ENCODE measurements at places on chromosomes 5 and 9. TPM values are rescaled to one million over a fixed set of nuclear protein-coding genes. Genes with fewer than 3 reads are reported as not detected.

DNA sequence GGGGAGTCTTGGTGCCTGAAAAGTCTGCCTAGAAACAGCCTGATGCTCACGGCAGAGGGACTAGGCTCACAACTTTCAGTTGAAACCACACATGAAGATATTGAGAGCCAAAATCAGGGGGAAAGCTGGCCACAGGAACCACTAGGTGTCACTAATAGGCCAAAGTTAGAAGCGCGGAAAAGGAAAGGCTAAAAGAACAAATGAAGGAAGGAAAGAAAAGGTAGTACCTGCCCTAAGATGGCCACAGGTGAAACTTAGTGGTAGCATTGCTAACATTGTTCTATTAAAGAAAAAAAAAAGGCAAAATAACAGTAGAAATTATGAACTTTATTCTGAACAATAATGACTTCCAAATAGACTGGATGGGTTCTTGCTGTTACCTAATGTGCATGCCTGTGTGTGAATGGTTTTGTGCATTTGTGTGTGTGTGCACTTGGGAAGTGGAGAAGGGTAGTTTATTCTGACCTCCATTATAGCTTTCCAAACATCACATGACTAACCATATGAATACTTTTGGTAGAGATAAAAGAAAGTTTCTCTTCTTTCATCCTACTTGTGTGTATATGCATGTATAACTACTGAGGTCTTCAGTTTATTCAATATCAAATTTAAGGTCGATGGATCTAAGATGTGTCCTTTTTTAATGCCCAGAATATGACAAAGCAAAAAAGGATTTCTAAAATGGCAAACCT, 2.1 kb upstream of the RFESD start:
- DNase-seq = peak; percentile 56

DNA sequence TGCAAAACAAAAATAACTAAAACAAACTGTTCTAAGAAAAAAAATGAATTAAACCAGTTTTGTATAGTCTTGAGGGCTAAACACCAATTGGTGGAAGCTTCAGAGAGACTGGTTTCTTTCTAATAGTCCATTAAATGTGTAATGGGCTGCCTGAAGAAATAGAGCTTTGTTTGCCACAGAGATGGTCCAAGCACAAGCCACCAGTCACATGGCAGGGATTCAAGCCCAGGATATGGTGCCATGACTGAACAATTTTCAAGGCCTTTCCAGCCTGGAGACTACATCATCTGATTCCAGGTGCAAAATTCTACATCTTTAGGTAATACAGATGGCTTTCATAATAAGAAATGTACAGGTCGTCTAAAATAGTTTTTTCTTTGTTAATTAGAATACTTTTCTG, 355.3 kb downstream of the NR2F1-AS1 start:
- no peak for DNase-seq

- DNase-seq = no peak
Measured at GRCh38 chr9:8486095-8486494, 686.5 kb upstream of the DMAC1 start.

- no peak for DNase-seq
Measured at GRCh38 chr9:31393240-31393639, 991.2 kb upstream of the ACO1 start.

DNA sequence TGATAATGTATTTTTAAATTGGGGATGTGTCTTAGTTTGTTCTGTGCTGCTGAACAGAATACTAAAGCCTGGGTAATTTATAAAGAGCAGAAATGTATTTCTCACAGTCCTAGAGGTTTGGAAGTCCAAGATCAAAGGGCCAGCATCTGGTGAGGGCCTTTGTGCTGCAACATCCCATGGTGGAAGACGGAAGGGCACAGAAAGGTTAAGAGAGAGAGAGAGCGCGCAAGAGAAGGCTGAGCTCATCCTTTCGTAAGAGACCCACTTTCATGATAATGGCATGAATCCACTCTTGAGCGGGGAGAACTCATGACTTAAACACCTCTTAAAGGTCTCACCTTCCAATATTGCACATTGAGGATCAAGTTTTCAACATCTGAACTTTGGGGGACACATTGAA, 79.1 kb upstream of the GOLM1 start:
- no peak for DNase-seq

DNA sequence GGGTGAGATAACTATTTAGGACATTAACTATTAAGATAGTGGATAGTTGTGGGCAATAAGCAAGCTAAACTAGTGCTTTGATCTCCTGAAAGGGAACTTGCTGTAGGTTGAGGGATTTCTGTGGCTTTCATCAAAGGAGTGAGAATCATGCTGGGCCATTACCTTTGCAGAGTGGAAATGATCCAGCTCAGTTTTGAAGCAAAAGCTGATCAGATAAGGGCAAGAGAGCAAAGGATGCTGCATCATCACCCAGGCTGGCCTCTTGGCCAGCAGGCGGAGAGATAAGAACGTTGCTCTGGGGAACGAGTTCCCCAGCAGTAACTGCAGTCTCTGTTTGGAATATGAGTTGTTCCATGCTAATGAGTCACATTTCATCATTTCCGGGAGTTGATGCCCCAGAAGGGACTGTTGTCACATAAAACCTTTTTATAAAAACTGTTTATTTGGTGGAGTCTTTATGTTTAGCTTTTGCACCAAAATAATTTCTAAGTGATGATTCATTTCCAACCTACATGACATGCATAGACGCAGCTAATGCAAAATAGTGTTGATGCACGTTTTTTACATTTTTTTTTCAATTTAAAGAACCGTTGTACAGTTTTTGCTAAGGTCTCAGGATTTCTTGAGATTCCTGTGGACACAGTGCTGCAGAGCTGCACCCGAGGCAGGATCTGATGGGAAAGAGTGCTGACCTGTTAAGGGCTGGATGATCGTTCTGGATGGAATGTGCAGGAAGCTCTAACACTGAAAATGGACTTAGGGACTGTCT, 99.3 kb downstream of the ACTBL2 start:
- DNase-seq = no peak

GRCh38 chr9:69572611-69573010, 99.6 kb downstream of the APBA1 start:
- no peak for DNase-seq

GRCh38 chr5:156936972-156937371, 26.1 kb downstream of the TIMD4 start:
- no peak for DNase-seq

- DNase-seq = no peak
Measured at GRCh38 chr5:149382517-149383220, 3.6 kb upstream of the IL17B start.

DNA sequence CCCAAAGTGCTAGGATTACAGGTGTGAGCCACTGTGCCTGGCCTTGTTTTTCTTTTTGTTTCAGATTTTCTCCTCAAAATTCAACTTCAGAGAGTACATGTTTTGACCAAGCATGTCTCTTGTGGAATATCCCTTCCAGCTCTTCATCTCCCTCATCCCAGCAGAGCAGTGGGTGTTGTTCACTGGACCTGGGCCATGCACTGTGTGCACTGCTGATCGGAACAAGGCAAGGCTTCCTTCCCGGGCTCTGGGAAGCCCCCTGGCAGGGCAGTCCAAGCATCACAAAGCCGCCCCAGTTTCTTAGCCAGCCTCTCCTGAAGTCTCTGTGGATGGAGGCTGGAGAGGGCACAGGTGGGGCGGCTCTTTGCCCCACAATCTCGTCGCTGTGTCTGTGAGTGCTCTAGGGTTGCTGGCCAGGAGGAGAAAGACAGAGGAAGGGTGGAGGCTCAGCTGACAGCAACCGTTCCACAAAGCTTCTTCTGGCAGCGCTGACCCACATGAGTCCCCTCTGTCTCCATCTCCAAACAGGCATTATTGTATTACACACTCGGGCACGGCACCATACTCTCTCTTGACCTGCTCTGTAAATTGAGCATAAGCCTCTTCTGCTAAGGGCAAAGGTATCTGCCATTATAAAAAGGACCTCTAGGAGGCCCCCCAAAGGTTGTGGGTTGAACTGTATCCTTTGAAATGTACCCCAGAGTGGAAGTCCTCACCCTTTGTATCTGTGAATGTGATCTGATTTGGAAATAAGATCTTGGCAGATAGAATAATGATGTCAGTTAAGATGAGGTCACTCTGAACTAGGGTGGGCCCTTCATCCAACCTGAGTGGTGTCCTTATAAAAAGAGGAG, 89.6 kb downstream of the TARS1 start:
- no peak for DNase-seq

GRCh38 chr9:18910435-18910834, 122.6 kb downstream of the SAXO1 start:
- DNase-seq = no peak

GRCh38 chr5:439181-439580, 3.8 kb upstream of the EXOC3 start:
- no peak for DNase-seq

DNA sequence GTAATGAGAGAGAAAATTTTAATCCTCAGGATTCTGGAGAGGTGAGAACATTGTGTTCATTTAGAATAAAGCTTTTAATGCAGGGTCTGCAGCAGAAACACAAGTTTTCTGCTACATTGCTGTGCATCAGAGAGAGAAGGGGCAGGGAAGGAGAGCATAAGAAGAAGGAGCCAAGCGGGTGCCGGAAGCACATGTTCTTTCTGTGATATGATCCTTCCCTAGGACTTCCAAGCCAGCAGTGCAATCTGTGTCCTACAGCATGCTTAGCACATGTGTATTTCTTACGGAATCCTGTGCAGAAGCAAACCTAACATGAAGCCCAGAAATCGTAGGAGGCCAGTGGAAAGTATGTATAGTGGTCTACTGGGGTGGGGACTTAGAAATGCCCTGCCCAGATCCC, 458.3 kb upstream of the BRINP1 start:
- no peak for DNase-seq

- DNase-seq = no peak
Measured at GRCh38 chr9:123375469-123376132, 19.6 kb downstream of the CRB2 start.

DNA sequence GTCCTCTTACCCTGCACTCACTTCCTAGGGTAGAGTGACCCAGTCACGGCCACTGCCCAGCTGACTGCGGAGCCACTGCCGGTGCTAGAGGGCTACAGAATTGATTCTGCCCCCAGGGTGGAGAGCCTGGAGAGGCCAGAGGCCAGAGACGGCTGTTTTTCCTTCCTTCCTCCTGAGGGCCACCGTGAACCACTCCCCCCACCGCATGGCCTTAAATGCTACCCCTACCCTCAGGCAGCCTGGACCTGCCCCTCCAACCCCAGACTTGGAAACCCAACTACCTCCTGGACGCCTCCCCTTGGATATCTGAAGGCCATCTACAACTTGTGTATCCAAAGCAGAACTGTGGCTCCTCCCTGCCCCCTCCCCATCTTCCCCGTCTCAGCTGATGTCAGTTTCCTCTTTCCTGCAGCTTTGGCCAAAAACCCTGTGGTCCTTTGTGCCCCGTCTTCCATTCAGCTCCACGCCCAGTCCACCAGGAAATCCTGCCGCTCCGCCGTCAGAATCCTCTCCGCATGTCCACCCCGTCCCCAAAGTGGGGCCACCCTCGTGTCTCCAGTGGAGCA, 16.3 kb downstream of the SH2D3C start:
- no peak for DNase-seq

- no peak for DNase-seq
Measured at GRCh38 chr5:126849101-126849678, 72.3 kb downstream of the LMNB1 start.

DNA sequence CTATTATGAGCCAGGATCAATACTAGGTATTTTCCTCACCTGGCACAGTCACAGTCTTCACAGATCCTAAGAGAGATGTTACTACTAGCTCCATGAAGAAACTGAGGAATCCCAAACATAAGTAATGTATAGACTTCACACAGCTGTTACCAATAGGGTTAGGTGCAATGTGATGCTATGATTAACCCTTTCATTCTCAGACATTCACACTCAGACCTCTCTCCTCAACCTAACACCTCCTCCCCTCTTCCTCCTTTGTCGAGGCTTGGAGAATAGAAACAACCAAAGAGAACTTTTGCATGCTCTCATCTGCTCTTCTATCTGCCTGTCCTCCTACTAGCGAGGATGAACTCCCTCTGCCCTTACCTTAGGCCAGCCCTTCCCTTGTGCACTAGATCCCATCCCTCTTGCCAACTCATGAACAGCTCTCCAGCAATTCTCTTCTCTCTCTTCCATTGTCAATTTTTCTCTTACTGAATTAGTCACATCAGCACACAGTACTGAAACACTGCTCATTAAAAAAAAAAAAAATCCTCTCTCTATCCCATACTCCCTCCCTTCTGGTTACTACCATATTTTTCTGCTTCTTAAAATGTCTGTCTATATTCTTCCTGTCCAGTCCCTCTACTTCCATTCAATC, 47.7 kb downstream of the MAPKAP1 start:
- no peak for DNase-seq

- DNase-seq = peak; percentile 45
Measured at GRCh38 chr5:169838688-169839087, 141.6 kb downstream of the INSYN2B start.

- DNase-seq = no peak
Measured at GRCh38 chr5:90548069-90548593, 10.5 kb upstream of the ADGRV1 start.

GRCh38 chr5:81789033-81789432, 38.1 kb upstream of the SSBP2 start:
- no peak for DNase-seq

CYFIP2 gene
- 109 TPM for polyA plus RNA-seq

TAF11L2 gene
- not detected for polyA plus RNA-seq

CDH9 gene
- not detected for polyA plus RNA-seq

PCDHGA3 gene
- 0.17 TPM for polyA plus RNA-seq

HOMER1 gene
- polyA plus RNA-seq = 8.2 TPM

ACSL6 gene
- polyA plus RNA-seq = not detected

IL7R gene
- 0.74 TPM for polyA plus RNA-seq

GCNT4 gene
- not detected for polyA plus RNA-seq

MLANA gene
- polyA plus RNA-seq = 0.21 TPM

ADRB2 gene
- 0.34 TPM for polyA plus RNA-seq

IRX2 gene
- polyA plus RNA-seq = not detected

FAM120AOS gene
- 52.1 TPM for polyA plus RNA-seq

BAAT gene
- 0.09 TPM for polyA plus RNA-seq

SH3GL2 gene
- polyA plus RNA-seq = not detected

CNTLN gene
- not detected for polyA plus RNA-seq

C9orf50 gene
- not detected for polyA plus RNA-seq

PAM gene
- polyA plus RNA-seq = 12.3 TPM

PCDHGB3 gene
- polyA plus RNA-seq = not detected

C7 gene
- not detected for polyA plus RNA-seq

FBP2 gene
- not detected for polyA plus RNA-seq
